ENCODE measurements at places on chromosomes 3 and 15. TPM values are rescaled to one million over a fixed set of nuclear protein-coding genes. Genes with fewer than 3 reads are reported as not detected.

DNA sequence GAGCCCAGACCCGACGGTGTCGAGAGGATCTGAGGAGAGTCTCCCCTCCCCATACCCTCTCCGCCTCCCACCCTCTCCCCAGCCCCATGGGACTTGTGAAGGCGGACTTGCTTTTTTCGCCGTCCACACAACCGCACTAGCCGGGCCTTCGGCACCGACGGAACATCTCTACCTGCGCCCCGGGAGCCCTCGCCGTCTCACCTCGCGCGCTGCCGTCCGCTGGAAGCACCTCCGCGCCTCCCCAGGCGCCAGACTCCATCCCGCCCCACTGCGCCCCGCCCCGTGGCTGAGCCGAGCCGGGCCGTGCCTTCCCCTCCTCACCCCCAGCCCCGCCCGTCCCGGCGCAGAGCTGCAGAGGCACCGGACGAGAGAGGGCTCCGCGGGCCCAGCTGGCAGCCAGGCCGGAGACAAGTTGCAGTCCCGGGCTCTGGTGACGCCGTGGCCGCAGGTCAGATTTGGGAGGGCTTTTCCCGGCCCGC is at the start of the genes DUOX1 and DUOXA1:
DUOX1 (plus strand) TSS at position 344 of the 479 bp plus-strand sequence. CDS start 1,973 bp downstream, outside the sequence.
DUOXA1 (minus strand) TSS at position 229 of the 479 bp plus-strand sequence. CDS start 6,865 bp downstream, outside the sequence.
- DNase-seq = no peak

DNA sequence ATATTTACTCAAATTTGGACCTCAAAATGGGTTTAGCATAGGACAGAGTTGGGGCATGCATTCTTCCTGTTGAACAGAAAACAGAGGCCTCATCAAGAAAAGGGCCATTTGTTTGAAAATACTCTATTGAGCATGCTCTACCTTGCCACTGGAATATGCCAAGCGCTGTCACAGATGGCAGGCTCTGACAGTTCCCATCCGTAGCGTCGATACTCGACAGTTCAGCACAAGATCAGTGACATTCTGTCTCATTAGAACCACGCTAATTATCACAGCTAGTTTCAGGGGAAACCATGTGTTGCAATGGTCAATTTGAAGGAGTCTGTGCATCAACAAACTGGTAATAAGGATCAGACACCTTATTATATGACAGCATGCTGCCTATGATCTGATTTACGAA is 54.5 kb downstream of the SATB1 start:
- DNase-seq = no peak

DNA sequence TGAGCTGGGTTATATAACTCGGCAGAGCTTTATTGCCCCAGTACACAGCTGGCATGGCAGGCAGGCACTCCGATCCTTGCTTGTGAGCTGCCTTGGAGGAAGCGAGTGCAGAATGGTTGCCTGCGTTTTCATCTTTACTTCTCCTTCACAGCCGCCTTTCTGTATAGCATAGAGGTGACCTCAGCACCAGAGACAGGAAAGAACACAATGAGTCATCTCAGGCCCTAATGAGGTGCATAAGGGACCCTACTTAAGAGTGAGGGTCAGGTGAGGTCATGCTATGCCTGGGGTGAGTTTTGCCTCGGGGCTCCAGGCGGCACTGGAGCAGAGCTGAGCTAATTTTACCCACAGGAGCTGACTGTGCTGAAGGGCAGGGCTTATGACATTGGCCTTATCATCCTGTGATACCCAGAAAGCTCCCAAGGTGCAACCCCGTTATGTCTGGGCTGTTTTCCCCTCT is 43.5 kb downstream of the LPP start:
- peak; percentile 79 for DNase-seq

DNA sequence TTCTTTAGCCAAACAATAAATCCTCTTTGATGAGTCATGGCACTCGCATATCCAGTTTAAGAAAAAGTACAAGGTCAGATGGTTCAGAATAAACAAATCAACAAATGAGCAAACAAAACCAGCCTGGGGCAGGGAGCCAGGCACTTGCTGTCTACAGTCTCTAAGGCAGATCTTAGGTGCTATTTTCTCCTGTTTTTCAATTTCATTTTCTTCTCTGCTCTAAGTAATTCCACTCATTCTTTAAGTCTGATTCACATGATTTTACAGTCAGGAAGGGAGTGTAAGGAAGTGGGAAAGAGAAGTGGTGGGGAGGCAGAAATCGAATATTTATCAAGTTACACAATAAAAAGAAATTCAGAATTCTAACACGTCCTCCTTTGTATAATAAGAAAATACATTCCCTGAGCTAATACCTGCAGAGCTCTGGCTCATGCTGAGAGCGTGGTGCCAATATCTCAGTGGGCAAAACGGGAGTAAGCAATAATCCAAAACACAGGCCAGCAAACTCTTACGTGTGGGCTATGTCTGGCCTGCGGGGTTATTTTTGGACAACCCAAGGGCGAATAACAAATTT is 298.6 kb downstream of the ADAMTS17 start:
- peak; percentile 7 for DNase-seq

- no peak for DNase-seq
Observed at GRCh38 chr15:56038015-56038414, 44.6 kb upstream of the NEDD4 start.

- DNase-seq = no peak
Observed at GRCh38 chr3:113560271-113560670, 27.9 kb downstream of the SIDT1 start.

DNA sequence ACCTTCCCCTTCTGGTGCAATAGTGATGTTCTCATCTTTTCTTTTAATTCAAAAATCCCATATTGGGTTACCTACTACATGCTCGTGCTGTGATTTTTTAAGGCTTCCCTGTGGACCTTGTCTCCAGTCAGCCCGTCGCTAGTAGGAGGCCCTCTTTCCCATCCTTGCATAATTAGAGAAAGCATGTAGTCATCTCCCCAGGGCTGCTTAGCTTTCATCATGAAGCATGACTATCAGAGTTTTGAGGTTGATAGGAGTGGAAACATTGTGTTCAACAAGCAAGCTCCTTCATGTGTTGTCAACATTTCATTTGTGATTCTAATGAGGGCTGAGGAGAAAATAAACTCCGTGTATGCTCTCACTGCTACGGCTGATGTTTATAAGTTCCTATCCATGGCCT is 8.7 kb upstream of the LRTM1 start:
- no peak for DNase-seq

DNA sequence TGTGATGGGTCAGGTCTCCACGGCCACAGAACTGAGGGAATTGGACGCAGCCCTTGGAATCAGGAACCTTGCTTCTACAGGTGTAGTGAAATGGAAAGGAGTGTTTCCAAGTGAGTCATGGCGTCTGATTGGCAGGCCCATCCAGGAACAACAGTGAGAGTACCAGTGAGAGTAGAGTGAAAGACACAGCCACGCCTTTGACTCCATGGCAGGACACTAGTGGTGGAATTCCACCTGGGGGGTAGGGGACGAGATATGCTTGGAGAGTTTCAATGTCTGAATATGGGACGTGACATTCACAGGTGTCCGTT is 3.0 kb upstream of the SLC28A1 start:
- DNase-seq = no peak

DNA sequence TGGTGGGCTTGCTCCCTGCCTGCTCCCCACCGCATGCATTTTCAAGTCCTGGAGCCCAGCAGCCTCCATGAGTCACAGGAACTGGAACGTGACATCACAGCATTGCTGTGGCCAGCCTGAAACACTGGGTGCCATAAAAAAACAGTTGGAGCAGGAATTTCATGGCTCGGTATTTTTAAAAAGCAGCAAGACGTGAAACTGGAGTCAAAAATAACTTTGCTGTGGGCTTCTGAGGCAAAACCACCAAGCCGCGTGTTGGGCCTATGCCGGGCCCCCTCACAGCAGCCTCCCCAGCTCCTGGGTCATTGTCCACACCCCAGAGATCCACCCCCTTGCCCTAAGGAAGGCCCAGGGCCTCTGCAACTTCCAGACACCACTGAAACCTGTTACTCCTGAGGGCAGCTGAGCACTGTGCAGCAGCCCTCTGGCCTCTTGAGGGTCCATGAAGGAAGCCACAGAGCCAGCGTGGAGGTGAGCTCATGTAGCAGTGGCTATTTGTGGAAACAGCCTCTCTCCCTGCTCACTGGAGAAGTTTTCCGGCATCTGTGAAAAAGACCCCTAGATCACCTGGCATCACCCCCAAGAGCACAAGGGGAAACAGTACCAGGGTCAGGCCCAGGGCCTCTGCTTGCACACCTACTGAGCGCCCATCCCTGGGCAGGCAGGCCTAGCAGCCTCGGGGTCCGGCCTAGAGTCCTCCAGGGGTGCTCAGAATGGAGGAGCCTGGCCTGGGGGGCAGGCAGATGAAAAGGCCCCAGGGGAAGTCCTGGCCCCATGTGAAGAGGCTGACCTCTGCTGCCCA is 34.0 kb upstream of the DUSP7 start:
- peak; percentile 27 for DNase-seq

DNA sequence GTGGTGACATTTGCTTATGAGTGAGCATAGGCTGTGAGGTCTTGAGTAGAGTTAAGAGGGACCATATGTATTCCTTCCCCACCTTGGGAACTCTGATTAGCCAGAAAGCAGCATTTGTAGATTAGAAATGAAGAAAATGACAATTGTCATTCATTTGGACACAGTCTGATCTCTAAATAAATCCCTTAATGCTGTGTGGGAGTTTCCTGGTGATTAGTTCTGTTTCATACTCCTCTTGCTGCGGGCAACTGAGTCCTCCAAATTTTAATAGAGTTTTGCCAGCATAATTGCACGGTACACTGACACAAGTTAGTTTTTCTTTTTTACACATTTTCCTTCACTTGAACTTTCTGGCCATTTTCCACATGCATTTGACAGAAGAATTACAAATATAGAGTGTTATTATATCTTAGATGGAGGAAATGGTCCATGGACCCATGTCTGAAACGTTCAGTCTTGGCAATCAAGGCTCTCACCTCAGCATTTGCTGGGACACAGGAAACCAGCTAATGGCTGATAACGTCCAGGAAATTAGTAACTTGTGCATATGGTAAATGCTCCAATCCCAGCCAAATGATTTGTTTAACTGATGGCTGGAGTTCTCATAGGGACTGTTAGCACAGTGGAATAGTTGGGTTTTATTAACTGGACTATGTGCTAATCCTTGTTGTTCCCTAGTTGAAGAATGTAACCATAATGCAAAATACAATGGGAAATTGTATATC is 321.2 kb downstream of the RBMS3 start:
- DNase-seq = no peak

GRCh38 chr3:187713504-187713903 is 11.1 kb upstream of the RTP2 start:
- DNase-seq = peak; percentile 59

- DNase-seq = no peak
Observed at GRCh38 chr3:29092348-29092747, 188.5 kb upstream of the RBMS3 start.

DNA sequence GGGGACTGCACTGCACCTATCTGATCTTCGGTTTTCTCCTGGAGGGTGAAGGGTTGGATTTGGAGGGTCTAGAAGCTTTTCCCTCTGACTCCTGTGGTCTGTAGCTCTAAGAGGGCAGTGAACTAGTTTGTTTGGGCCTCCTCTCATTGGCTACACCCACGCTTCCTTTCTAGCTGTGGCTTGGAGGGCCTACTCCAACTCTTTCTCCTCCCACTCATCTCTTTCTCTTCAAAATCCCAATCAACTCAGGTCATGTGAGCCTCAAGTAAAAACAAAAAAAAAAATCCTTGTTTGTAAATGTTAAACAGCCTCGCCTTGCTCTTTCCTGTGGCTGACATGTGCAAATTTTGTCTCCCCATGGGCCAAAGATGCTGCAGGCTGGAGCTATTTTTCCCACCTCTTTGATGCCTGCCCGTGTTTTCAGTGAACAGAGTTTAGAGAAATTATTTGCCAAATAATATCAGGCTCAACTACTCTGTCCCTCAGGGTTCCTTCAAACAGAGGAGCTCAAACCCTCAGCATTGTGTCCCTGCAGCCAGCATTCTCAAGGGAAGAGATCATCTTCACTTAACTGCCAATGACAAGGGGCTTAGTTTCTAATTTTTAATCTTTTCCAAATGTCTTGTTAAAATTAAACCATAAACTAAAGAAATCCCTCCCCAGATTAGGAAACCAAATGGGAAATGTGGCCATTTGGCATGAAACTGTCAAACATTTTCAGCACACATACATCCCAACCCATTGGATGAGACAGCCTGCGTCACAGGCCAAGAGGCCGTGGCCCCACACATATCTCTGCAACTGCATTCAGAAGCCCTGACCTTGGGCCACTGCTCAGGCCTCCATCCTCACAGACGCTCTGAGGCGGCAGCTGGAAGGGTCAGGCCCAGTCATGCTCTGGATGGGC is 114.8 kb upstream of the THBS1 start:
- no peak for DNase-seq

DNA sequence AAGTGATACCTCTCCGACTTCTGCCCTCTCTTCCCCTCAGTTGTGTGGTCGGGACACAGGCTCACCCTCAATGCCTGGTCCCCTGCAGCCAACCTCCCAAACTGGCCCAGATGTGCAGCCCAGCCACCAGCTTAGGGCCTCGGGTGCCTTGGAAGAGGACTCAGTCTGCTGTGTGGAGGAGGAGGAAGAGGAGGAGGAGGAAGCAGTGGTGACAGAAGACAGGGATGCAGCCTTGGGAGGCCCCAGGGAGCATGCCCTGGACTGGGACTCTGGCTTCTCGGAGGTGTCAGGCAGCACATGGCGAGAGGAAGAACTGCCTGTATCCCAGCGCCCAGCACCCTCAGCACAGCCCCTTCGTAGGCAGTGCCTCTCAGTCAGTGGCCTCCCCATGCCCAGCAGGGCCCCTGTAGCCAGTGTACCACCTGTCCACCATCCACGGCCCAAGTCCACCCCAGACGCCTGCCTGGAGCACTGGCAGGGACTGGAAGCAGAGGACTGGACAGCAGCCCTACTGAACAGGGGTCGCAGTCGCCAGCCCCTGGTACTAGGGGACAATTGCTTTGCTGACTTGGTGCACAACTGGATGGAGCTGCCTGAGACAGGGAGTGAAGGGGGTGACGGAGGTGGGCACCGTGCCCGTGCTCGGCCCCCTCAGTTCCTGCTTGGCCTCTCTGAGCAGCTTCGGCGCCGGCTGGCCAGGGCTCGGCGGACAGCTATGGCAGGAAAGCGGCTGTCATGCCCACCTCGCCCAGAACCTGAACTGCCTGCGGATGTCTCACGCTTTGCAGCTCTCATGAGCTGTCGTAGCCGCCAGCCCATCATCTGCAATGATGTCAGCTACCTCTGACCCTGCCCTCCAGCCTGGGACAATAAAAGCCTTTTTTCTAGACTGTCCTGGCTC is 1.3 kb downstream of the INKA1 start:
- DNase-seq = no peak

DNA sequence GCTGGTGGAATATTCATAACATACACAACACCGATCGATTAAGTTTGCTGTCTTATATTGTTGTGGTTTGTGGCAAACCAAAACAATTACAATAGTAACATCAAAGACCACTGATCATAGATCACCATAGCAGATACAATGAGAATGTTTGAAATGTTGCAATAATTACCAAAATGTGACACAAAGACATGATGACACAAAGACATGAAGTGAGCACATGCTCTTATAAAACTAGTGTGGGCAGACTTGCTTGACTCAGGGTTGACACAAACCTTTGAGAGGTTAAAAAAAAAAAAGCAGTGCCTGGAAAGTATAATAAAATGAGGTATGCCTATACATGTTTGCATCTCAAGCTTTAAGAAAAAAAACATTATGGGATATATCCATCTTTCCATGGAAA is 130.3 kb downstream of the NR1I2 start:
- no peak for DNase-seq

Gene FANCD2OS
- not detected for total RNA-seq

Gene CTXN2
- total RNA-seq = not detected

Gene ASB14
- total RNA-seq = not detected

Gene GABRB3
- total RNA-seq = 1.3 TPM

Gene IGDCC3
- not detected for total RNA-seq

Gene GHRL
- total RNA-seq = not detected

Gene DPPA2
- 0.51 TPM for total RNA-seq

Measured in Caki2 (cell line).